ENCODE measurements at places on chromosomes 4 and X.

- DNase-seq = no peak
These were observed 92.0 kb downstream of the PRKX start for GRCh38 chrX:3621414-3621813.

DNA sequence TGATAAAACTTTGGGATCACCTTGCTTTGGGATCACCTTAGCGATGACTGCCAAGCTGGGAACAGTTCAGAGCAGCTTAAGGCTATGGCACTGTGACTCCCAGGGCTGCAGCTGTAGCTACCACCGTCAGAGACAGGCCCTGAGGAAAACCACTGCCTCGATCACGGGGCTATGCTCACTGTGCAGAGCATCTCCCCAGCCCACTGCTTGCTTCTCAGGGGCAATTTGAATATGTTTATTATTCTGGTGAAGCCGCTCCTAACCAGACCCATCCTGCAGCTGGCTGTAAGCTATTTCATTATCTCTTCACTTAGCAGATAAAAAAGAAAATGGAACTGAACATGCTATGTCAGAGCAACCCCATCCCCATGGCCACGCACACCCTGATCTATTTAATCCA lies 328.5 kb downstream of the EVC2 start:
- no peak for DNase-seq

GRCh38 chr4:84492737-84493091 lies 6.4 kb downstream of the NKX6-1 start:
- DNase-seq = no peak

DNA sequence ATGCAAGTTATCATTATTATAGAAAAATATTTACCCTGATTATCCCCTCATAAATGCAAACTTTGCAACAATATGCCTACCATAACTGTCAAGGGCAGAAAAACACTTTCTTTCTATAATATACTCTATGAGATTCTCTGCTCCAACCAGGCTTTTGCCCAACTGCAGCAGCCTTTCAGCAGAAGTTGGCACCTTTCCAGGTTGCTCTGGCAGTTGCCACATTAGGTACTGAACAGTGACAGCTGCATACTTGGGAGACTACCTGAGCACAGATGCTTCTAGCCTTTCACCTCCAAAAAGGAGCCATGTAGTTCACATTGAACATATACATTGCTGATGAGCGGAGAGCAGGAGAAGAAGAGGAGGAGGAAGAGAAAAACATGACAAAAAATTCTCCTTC lies 69.5 kb upstream of the BRWD3 start:
- no peak for DNase-seq

- no peak for DNase-seq
These were observed 18.2 kb downstream of the MAGEA9 start for GRCh38 chrX:149799938-149800337.

- DNase-seq = no peak
These were observed 828 bp downstream of the MCUB start for GRCh38 chr4:109560687-109561461.

DNA sequence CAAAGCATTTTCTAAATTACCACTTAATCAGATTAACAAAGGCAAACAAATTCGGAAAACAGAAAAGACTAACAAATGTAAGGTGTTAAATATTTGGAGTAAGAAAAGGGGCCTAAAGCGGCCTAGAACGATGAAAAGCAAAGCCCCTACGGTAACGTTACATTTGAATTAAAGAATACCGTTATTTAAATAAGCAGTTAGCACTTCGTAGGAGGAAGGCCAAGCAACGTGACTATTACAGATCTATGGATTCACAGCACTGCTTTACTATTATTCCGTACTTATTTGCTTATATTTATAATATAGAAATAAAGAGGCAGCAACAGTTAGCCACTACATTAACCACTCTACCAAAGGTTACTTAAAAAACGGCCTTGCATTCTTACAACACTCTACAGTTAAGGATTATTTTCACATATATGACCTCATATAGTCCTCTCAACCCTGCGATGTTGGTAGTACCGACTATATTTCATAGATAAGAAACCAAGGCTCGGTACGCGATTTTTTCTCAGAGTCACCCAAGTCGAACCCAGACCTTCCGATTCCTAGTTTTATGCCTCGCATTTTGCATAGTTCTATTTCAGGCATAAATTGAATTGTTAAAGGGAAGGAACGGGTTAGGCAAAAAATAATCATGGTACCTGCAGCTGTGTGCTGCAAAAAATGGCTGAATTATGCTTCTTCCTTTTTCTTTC lies 2.9 kb downstream of the KLHL15 start:
- DNase-seq = no peak

- DNase-seq = no peak
These were observed 31.3 kb downstream of the TRIML2 start for GRCh38 chr4:188078116-188078515.

- no peak for DNase-seq
These were observed 180.5 kb downstream of the ADAMTS3 start for GRCh38 chr4:72388521-72388920.

- DNase-seq = peak; percentile 66
These were observed 93.8 kb downstream of the PDGFRA start for GRCh38 chr4:54322818-54323417.

GRCh38 chr4:11424000-11424399 lies 4.7 kb downstream of the HS3ST1 start:
- no peak for DNase-seq

DNA sequence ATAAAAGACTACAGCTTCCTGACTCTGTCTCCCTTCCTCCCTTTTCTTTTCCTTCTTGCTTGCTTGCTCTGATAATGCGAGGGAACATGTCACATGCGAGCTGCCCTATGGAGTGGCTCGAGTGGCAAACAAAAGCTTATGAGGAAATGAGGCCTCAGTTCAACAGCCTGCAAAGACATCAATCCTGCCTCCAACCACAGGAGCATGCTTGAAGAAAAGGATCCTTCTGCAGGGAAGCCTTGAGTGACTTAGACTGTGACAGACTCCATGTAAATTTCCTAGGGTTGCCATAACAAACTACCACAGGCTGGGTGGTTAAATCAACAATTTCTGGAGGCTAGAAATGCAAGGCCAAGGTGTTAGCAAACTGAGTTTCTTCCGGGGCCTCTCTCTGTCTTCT lies 152.5 kb downstream of the NR3C2 start:
- DNase-seq = no peak

DNA sequence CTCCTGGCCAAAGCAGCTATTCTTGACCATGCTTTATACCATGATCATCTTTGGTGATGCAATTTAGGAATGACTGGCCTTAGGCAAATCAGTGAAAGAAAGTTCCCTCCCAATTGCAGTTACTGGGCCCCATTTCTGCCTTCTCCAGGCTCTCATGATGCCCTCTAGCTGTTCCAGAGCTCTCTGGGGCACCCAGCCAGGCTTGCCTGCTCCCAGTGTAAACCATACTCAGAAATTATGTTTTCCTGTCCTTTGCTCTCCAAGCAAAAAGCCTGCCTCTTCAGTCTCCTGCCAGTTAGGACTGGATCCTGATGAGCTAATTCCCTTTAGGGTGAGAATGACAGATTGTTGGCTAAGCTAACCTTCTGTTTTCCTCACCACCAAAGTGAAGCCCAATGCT lies 85.3 kb upstream of the RBPJ start:
- no peak for DNase-seq

- DNase-seq = no peak
These were observed 46.0 kb upstream of the MAGED1 start for GRCh38 chrX:51847463-51847862.

DNA sequence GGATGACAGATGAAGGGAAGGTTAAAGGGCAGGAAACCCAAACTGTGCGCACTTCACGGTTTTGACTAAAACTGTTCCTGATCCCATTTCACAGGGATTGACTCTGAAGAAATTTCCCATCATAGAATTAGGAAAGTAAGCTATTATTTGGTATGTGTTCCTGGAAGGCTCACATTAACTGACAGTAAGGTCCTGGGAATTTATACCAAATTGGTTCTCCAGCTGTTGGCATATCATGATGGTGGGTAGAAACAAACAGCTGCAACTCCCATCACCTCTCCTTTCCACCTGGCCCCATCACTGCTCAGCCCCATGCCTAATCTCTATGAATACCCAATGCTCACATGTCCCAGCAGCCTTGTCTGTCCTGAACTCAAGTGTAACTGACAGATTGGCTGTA lies 121.2 kb downstream of the GPC3 start:
- DNase-seq = no peak

- no peak for DNase-seq
These were observed 100.9 kb downstream of the CXXC4 start for GRCh38 chr4:104393655-104394324.

DNA sequence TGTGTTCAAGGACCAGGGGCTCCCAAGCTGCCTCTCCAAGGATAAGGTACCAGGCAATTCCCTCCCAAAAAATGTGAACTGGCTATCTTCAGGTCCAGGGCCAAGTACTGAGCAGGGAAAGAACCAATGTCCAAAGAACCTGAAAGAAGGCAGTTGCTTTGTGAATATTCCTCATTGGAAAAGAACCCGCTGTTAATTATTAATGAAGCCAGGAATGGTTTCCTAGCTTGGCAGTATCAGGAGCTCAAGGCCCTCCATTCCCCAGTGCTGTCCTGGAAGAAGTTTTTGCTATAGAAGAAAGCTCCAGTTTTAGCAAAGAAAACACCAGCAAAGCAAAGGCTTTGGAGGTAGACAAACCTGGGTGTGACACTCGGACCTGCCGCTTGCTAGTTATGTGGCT lies 130.0 kb upstream of the MBNL3 start:
- DNase-seq = no peak

GRCh38 chr4:139988863-139989765 lies 164.9 kb downstream of the MAML3 start:
- DNase-seq = no peak
